Activated naive CD4-positive, alpha-beta T cell treated with anti-CD3 and anti-CD28 coated beads for 36 hours (primary cell): ENCODE measurements at places on chromosomes 1 and 21. TPM values are rescaled to one million over a fixed set of nuclear protein-coding genes. Genes with fewer than 3 reads are reported as not detected.
A peak's percentile ranks its signal among the peaks of the same experiment; 100 is the strongest.

DNA sequence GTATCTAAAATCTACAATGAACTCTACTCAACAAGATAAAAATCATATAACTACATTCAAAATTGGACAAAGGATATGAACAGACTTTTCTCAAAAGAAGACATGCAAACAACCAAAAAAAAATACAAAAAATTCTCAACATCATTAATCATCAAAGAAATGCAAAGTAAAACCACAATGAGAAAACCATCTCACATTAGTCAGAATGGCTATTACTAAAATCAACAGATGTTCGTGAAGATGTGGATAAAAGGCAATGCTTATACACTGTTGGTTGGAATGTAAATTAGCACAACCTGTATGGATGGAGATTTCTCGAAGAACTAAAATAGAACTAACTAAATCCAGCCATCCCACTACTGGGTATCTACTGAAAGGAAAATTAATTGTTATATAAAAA, 1080.8 kb downstream of the AMY1C start:
- no peak for DNase-seq
- no peak overlapping the region for H3K4me3 ChIP-seq
- H3K36me3 ChIP-seq: no peaks in the 10 kb centered on the region
- no peaks in the 10 kb centered on the region for H3K27me3 ChIP-seq

DNA sequence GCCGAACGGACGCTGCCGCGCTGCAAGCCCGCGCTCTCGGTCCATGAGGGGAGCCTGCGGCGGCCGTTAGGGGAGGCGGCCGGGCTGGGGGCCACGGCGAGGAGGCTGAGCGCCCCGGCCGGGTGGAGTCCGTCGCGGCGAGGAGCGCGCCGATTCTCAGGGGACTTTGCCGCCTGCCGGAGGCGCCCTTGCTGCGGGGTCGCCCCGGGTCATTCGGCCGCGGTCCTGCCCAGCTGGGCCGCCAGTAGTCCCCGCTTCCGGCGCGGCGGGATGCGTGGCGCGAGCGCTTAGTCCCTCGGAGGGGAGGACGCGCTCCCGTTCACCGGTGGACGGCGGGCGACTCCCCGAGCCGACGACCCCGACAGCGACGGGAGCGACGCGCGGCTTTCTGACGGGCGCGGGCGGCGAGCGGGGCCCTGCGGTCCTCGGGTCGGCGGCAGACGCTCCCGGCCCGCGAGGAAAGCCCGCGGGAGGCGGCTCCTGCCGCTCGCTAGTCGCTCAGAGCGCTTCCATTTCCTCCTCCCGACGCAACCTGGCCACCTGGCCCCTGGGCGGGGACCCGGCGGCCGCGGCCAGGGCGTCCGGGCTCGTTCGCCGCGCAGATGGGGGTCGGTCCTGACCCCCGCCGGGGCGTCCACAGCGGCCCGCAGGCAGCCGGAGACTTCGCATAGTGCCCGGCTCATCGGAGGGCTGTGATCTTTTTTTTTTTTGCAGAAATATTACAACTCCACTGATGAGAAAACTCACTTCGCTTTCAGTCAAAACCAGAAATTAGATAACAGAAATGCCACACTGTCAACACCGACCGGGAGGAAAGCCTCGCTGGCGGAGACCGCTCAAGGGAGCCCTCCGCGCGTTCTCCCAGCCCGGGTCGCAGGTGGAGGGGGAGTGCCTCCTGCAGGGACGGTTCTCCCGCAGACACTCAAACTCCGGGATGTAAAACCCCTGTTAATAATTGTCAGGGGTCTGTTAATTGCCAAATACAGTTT, 641 bp upstream of the ZBTB21 start:
- peaks cover 24% of the 10 kb centered on the region for H3K4me1 ChIP-seq
- no peaks in the 10 kb centered on the region for H3K27me3 ChIP-seq
- H3K36me3 ChIP-seq: peaks cover 16% of the 10 kb centered on the region
- peak overlapping the region; percentile 98 for H3K4me3 ChIP-seq
- H3K27ac ChIP-seq: peak overlapping the region; percentile 80

DNA sequence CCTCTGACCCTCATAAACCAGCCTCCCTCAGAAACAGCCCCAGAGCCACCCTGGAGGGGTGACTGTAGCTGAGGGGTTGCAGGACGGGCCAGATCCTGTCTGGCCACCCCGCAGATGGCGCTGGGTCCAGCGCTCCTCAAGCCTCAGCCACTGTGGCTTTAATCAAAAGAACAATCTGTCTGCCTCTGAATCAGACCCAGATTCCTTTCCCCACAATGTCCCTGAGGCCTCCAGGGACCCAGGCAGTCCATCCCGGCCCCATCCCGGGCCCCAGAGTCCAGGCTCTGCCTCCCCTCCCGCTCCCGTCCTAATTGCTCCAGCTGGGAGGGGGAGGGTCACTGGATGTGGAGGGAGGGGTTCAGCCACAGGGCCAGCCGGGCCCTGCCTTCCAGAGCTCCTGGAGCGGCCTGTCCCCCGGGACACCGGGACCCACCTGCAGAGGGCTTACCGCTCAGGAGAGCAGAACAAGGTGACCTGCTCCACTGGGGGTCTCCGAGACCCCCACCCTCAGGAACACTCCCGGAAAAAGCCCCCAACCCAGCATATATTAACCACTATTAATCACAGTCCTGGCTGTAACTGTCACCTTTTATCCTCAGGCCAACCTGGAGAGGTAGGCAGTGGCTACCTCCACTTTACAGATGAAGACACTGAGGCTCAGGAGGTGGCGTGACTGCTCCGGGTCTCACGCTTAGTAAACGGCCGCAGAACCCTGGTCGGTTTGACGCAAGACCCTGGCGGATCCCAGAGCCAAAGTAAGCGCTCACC, 836 bp upstream of the FBLIM1 start:
- no peak overlapping the region for H3K27ac ChIP-seq
- H3K27me3 ChIP-seq: peaks cover 35% of the 10 kb centered on the region
- no peak for DNase-seq

- no peak for DNase-seq
- H3K4me3 ChIP-seq: no peak overlapping the region
- H3K36me3 ChIP-seq: no peaks in the 10 kb centered on the region
- peaks cover 2% of the 10 kb centered on the region for H3K4me1 ChIP-seq
- no peak overlapping the region for H3K27ac ChIP-seq
- H3K27me3 ChIP-seq: no peaks in the 10 kb centered on the region
Observed at GRCh38 chr1:198363625-198364151, 176.8 kb downstream of the ATP6V1G3 start.

DNA sequence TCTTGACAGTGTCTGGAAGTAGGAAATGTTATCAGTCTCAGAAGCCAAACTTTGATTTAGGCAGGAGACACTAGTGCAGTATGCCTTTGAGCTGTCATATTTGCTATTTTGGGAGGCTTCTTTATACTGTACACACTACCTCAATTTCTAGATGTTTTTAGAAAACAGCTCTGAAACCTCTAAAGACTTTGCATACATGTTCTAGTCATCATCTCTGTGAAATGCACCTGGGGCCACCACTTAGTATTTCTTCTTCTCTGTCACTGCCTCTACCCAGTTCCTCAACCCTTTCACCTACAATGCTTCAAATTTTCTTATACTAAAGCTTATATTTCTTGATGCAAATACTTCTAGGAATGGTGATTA, 29.1 kb upstream of the PLA2G4A start:
- no peaks in the 10 kb centered on the region for H3K36me3 ChIP-seq
- DNase-seq: no peak
- H3K27me3 ChIP-seq: no peaks in the 10 kb centered on the region
- no peak overlapping the region for H3K4me3 ChIP-seq

INKA2 gene
- 1.9 TPM for total RNA-seq

GRCh38 chr1:162388615-162389014, 7.1 kb downstream of the C1orf226 start:
- peaks cover 14% of the 10 kb centered on the region for H3K27me3 ChIP-seq
- DNase-seq: no peak
- H3K4me3 ChIP-seq: no peak overlapping the region

DNA sequence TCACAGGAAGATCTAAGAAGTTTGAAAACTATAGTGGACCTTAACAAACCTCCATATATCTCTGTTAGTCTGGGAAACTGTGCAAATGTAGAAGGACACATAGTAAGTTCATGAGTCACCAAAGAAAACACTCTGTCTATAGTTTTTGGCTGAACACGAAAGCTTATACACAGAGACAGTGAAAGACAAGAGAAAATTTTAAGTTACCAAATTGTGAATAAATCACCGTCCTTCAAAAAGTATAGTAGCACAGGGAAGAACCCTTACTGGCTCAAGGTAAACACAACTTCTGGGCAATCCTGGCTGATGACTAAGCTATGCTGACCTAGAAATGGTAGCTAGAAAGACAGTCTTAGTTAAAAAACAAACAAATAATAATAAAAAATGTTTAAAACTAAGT, 1057.9 kb downstream of the AMY1C start:
- no peak overlapping the region for H3K27ac ChIP-seq
- DNase-seq: no peak
- no peaks in the 10 kb centered on the region for H3K27me3 ChIP-seq

LCE3E gene
- total RNA-seq: not detected

OR2M3 gene
- not detected for total RNA-seq

DNA sequence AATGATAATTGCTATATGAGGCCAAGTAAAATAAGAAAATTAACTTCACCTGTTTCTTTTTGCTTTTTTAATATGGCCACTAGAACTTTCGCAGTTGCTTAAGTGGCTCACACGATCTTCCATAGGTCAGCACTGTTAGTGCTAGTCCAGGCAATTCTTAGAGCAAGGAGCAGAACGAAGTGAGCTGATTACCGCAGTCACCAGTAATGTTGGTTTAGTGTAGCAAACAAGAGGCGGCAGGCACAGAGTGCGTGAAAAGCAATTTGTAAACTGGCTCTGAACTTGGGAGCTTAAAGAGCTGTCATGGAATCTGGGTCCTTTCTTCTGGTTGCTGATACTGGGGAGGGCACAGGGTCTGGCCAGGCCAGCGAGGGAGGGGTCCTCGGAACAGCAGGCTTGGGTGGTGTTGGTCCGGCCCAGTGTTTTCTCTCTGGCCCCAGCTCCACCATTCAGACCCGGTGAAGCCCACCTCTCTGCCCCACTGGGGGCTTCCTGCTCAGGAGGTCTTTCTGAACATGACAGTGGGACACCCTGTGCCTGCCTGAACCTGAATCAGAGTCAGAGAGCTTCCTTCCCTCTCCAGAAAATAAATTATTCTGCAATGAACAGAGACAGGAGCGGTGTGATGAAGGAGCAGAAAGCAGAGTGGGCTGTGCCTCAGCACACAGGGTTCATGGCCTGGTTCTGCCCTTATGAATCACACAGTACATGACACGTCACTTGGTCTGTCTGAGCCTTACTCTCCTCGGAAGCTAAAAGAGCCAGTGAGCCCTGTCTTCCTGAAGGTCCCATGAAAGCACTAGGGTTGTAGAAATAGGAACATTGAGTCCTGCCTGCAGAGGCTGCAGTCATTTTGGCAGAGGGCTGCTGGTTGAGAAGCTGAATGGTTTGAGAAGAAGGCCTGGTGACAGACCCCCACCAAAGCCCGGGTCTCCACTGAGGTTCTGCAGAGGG, 11.9 kb downstream of the ETS2 start:
- H3K4me1 ChIP-seq: no peaks in the 10 kb centered on the region
- no peak overlapping the region for H3K27ac ChIP-seq
- H3K27me3 ChIP-seq: no peaks in the 10 kb centered on the region
- DNase-seq: no peak
- peaks cover 79% of the 10 kb centered on the region for H3K36me3 ChIP-seq

DNA sequence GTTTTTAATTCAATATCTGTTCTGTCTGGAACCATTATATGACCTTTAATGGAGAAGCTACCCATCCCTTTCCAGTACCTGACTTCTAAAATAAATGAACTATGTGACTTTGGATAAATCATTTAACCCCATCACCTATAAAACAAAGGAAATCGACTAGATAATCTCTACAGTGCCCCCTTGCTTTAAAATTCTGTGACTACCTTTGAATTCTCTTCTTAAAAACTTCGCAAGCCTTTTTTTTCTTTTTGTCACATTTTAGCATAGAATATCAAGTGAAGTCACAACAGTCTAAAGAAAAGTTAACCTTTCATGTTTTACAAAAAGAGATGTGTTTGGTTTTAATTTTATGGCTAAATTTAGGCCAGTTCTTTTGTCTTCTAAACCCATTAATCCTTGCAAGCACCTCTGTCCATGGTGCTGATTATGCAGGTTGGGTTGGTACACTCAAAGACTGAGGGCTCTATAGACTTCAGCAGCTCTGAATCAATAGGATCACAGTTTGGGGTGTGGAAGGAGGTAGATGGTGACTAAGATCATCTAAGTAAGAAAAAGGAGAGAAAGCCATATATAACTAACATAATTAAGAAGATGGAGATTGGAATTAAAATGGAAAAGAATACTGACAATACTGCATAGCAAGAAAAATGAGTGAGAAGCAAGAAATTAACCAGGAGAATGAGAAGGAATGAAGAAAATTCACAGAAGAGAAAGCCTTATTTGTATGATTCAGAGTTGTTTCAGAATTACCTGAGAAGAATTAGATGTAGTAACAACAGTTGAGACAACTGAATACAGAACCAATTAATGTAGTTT, 59.2 kb downstream of the TBX15 start:
- H3K27ac ChIP-seq: no peak overlapping the region
- no peaks in the 10 kb centered on the region for H3K4me1 ChIP-seq
- no peaks in the 10 kb centered on the region for H3K27me3 ChIP-seq
- DNase-seq: peak; percentile 18
- H3K4me3 ChIP-seq: no peak overlapping the region

DNA sequence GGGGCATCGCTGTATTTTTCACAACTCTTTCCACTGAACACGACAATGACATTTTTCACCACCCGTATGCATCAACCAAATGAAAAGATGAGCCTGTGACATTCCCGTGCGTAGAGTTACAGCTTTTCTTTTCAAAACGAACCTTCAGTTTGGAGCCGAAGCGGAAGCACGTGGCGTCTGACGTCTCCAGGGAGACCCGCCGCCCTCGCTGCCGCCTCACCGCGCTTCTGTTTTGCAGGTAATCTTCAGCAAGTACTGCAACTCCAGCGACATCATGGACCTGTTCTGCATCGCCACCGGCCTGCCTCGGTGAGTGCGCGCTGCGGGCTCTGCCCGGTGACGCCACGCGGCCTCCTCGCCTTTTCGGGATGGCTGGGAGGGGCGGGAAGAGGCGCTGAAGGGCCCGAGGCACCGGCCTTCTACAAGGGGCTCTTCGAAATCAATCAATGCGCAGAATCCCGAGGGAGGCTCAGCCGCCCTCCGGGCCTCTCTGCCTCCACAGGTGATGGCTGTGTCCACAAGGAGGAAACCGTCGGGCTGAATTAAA, 32.6 kb downstream of the PDE9A start:
- peaks cover 1% of the 10 kb centered on the region for H3K36me3 ChIP-seq
- H3K27me3 ChIP-seq: no peaks in the 10 kb centered on the region
- no peak overlapping the region for H3K27ac ChIP-seq
- H3K4me3 ChIP-seq: no peak overlapping the region
- peaks cover 40% of the 10 kb centered on the region for H3K4me1 ChIP-seq

DNA sequence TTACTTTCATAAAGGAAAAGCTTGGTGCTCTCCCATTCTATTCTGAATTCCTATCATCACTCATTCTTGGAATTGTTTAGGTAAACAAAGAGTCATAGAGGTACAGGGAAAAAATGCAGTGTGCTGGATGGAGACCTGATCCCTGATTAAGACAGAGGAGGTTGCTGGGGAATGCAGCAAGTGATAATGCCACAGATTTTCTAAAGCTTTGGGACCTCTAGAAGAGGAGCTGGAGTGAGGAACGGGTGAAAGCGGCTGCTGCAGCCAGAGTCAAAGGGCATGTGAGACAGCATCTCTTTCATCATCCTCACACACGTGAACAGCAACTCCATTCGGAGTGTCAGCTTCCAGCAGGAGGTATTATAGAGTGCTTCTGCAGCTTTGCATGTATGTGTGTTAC, 54.9 kb upstream of the DIPK1A start:
- peaks cover 2% of the 10 kb centered on the region for H3K4me1 ChIP-seq
- no peak overlapping the region for H3K4me3 ChIP-seq
- H3K27ac ChIP-seq: no peak overlapping the region
- no peak for DNase-seq
- no peaks in the 10 kb centered on the region for H3K36me3 ChIP-seq
